ENCODE measurements at places on chromosomes 3 and 15. TPM values are rescaled to one million over a fixed set of nuclear protein-coding genes. Genes with fewer than 3 reads are reported as not detected.

DNA sequence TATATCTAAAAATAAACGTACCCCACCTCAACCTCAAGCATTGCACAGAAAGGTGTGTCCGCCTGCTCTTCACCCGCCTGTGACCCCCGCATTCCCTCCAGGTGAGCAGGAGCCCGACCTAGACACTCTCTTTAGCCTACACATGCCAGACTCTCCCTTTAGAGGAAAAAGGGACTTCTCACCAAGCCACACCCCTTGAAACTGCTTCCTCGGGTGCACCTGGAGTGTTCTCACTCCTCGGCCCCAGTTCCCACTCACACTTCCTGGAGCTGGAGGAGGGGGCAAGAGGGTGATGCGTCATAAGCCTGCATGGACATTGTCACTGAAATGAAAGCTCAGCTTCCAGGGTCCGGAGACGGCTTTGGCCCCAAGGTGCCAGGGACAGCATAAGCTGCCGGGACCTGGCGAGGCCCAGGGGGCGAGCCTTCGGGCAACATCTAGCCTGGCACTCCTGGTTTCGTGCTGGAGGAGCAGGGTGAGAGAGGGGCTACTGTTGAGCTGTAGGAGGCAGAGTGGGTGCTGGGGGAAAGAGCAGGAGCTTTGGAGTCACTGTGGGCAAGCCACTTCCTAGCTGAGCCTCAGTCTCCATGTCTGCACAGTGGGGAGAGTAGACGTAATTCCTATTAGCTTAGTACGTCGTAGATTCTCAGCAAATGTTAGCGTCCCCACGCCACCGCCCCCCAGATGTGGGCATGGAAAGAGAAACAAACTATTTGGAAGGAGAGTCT is 9.8 kb upstream of the MUC4 start:
- DNase-seq, result no peak

DNA sequence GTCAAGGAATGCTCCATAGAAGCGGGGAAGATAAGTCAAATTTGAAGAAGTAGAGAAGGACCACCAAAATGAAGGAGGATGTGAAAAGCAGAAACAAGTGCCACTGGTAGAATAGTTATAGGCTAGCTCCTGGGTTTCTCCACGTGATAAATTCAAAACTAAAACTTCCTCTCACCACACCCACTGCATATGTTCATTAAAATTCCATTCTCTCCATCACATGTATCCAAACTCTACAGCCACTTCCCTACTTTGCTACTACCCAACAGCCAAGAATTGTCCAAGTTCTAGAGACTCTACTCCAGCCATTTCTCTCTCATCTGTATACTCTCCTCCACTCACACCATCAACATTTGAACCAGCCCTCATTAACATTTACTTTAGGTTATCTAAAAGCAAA is 60.5 kb downstream of the COL8A1 start:
- DNase-seq, result no peak

GATM gene
- total RNA-seq, result 0.17 TPM

- peak; percentile 20 for DNase-seq
Observed at GRCh38 chr3:20185331-20185678, 701 bp downstream of the SGO1 start.

DNA sequence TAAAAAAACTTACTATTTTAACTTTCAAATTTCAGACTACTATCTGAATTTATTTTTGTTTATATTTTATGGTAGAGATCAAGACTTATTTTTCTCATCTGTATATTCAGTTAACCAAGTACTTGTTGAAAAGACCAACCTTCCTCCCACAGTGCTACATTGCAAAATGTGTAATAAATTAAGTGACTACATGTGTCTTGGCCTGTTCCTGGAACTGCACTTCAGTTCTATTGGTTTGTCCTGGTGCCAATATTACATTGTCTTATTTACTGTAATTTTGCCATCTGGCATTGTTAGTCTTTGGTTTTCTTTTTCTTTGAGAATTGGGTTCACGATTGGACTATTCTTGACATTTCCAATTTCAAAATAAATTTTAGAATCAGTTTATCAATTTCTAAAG is 138.4 kb upstream of the KCNMB2 start:
- no peak for DNase-seq

GRCh38 chr3:41265011-41265545 is 65.8 kb downstream of the CTNNB1 start:
- DNase-seq, result peak; percentile 61

DNA sequence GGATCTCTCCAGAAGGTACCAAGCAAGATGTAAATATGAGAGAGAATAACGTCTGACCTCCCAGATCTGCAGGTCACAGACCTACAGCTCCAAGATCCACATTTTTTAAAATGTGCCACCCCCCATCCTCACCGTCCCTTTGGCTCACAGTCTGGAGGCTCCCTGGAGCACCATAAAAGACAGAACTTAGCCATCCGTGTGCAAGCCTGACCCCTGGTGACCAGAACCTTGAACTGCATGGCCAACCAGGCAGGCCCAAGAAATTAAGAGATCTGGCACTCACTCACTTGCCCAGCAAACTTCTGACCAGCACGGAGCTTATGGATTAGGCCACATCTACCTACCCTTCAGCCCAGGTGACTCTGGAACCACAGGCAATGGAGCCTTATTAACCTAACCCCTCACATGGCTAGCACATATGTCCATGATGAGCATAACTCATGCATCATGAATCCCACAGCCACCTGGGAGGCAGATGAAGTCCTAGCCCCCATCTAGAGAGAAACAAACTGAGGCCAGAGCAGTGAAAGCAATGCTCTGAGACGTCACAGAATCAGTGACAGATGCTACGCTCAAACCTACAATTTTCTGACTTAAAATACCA is 275.3 kb downstream of the UACA start:
- DNase-seq, result peak; percentile 56

TGM5 gene
- not detected for total RNA-seq

SLC9C1 gene
- total RNA-seq, result not detected

APPL1 gene
- 45.7 TPM for total RNA-seq

- DNase-seq, result peak; percentile 78
Observed at GRCh38 chr15:77493324-77493907, 72.7 kb downstream of the HMG20A start.

GOLGA6L9 gene
- total RNA-seq, result 1.5 TPM

PIGZ gene
- total RNA-seq, result 0.51 TPM

PYDC2 gene
- total RNA-seq, result not detected

GRCh38 chr3:78957456-78957855 is 810.3 kb downstream of the ROBO1 start:
- DNase-seq, result no peak

DNA sequence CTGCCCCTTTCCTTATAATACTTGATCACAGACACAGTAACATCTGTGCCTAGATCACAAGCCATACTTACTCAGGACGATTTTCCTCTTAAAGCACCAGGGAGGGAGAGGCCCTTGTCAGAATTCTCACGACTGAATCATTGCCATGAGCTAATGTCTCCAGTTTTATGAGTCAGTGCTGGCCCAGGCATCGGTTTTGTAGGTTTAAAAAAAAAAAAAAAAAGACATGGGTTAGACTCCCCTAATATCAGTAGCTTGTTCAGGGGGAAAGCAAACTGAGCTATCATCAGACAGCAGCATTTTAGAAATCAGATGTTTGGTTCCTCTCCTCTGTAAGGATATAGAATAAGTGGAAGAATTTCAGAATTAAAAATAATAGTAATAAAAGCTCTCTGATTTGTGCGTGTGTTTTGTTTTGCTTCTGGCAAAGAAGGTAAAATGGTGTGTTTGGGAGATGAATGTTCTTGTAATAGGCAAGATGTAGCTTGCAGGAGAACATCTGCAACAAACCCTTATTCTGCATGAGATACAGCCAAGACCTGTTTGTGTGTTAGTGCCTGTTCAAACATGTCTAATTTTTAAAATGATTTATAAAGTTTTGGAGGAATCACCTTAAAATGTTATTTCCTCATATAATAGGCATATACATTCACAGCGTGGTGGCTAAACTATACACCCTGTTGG is 193.6 kb downstream of the TP63 start:
- DNase-seq, result peak; percentile 68

GRCh38 chr15:37678124-37678523 is 256.3 kb upstream of the TMCO5A start:
- no peak for DNase-seq

- DNase-seq, result no peak
Observed at GRCh38 chr15:38667890-38668850, 103.6 kb upstream of the RASGRP1 start.

IQCH gene
- total RNA-seq, result 5.0 TPM

- DNase-seq, result peak; percentile 74
Observed at GRCh38 chr3:105523501-105523900, 156.8 kb downstream of the ALCAM start.

Measured in fibroblast of lung (primary cell).